ENCODE measurements at places on chromosomes 6 and 20.

GRCh38 chr6:39260953-39261352 is 31.7 kb upstream of the KCNK5 start:
- no peak for DNase-seq

DNA sequence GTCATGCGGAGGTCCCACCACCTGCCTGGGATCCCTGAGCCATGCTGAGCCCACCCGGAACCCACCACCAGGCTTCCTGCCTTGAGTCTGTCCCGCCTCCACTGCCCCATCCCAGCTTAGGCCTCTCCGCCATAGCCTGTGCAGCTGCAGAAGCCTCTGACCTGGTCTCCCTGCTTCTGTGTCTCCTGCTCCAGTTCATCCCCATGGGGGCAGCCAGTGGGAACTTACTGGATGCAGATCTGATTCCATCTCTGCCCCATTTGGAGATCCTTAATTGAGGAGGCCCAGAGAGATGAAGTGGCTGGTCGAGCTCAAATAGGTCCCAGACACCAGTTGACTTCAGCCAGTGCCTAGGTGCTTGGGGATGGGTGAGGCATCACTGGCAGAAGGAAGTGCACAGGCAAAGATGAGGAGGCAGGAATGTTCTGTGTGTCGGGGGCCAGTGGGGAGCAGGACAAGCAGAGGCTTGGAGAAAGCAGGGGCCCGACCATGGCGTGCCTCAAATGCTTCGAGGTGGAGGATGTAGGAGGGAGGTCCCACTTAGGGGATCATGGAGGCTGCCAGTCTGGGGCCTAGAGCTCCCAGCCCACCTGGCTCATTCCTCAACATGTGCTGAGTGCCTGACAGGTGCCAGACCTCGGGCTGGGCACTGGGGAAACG is 112.8 kb downstream of the TOX2 start:
- no peak for DNase-seq

GRCh38 chr6:40710626-40711330 is 123.6 kb upstream of the LRFN2 start:
- no peak for DNase-seq

DNA sequence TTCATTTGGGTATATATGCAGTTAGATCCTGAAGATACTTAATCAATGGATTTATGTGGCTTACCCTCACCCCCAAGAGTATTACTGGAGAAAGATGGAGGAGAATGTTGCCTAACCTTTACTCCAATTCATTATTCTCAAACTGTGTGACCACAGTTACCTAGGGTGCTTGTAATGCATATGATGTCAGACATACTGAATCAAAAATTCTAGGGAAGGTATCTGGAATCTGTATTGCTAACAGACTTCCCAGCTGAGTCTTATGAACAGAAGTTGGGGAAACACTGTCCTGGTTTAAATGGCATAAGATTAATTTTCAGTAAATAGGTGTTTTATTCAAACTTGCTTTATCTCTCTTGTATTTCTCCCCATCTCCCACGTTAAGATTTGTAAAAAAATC is 83.9 kb downstream of the PKIB start:
- DNase-seq: no peak

DNA sequence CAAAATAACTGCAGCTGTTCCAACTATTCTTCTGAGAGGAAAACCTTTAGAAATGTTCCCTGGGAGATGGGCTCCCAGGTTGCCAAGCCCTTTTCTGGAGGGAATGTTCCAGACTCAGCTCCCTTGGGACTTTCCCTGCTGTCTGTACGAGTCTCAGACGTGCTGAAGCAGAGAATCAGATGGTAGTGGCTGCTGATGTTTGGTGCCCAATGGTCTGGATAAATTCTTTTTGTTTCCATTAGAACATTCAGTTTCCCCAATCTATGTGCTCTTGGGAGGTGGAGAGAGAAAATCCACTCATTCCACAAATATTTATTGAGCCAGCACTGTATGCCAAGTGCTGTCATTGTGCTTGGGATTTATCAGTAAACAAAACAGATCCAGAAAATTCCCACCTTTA is 40.0 kb downstream of the SNHG17 start:
- no peak for DNase-seq

DNA sequence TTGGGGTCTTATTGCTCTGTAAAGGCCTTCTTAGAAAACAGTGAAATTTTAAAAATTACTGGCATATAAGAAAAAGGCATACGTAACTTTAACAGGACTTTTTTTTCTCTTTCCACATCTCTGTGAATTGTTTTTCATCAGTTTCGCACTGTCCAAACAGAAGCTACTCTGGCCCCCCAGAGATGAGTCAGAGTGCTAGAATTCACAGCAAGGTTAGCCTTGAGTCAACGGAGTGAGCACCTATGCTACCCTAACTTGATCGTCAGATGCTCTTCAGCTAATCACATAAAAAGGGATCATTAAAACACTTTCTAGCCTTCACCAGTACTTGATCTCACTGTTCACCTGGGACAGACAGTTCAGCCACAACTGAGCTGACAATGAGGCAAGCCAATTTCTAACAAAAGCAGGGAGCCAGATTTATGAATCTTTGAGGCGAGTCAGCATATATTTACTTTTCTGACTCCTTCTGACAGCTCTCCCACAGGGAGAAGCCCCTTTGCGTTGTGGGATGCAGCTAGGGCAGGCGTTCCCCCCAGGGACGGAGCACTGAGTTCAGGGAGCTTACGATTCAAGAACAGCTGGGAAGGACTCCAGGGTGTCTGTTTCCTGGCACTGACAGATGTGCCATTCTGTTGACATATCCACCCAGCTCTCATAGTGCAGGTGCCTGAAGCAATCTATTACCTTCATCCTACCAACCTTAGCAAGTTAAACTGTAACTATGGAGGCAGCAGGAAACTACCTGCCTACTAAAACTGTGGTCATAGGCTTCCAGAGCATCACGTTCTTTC is 46.4 kb upstream of the SPDEF start:
- DNase-seq: no peak

Measured in activated CD4-positive, alpha-beta T cell treated with anti-CD3 and anti-CD28 coated beads, Interleukin-2, amount 10 ng/mL, durations not matched to agents 7 days and 5 days (primary cell).